ENCODE measurements at places on chromosomes 7 and 10. TPM values are rescaled to one million over a fixed set of nuclear protein-coding genes. Genes with fewer than 3 reads are reported as not detected.

DNA sequence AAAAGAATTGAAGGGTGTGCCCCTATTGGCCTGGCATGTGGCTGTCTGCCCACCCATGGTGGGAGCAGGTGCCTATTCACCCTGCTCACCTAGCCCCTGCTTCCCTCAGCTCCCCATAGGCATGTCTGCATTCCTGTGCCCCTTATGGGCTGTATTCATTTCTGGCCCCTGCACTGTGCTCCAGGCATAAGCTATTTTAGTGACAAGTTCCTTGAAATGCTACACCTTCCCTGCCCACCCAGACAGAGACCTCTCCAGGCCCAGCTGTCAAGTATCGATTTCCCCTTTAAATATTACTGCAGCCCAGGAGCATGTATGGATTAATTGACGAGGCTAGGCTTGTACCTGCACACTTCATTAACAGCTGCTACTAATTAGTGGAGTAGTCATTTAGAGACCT is 235.4 kb downstream of the RPS24 start:
- DNase-seq, result no peak

GRCh38 chr10:9605231-9605630 is 1412.4 kb upstream of the CELF2 start:
- DNase-seq, result no peak

CYP3A7 gene
- 0.36 TPM for total RNA-seq

DNA sequence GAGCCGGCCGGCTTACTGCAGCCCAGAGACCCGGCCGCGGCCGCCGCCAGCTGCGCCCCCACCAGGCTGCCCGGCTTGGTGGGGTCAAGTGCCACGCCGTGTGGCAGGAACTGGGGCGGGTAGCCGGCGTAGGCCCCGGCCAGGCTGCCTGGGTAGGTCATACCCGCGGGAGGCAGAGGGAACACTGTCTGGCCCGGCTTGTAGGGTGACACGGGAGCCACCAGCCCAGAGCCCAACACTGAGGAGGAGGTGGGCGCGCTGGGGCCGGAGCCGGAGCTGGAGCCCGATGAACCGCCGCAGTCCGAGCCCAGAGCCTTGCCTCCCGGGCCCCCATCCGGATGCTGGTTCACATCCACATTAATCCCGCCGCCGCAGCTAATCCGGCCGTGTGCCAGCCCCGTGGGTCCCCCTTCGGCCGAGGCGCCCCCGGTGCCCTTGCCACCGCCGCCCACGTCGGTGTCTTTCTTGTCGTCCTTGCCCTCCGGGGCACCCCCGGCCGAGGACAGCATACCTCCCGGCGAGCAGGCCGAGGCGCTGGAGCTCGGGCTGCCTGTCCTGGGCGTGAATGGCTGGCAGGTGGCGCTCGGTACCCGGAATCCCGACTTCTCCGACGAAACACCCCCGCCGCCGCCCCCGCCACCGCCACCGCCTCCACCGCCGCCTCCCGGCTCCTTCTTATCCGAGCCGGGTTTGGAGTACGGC is 2.0 kb downstream of the ZNF503 start:
- DNase-seq, result peak; percentile 88

DNA sequence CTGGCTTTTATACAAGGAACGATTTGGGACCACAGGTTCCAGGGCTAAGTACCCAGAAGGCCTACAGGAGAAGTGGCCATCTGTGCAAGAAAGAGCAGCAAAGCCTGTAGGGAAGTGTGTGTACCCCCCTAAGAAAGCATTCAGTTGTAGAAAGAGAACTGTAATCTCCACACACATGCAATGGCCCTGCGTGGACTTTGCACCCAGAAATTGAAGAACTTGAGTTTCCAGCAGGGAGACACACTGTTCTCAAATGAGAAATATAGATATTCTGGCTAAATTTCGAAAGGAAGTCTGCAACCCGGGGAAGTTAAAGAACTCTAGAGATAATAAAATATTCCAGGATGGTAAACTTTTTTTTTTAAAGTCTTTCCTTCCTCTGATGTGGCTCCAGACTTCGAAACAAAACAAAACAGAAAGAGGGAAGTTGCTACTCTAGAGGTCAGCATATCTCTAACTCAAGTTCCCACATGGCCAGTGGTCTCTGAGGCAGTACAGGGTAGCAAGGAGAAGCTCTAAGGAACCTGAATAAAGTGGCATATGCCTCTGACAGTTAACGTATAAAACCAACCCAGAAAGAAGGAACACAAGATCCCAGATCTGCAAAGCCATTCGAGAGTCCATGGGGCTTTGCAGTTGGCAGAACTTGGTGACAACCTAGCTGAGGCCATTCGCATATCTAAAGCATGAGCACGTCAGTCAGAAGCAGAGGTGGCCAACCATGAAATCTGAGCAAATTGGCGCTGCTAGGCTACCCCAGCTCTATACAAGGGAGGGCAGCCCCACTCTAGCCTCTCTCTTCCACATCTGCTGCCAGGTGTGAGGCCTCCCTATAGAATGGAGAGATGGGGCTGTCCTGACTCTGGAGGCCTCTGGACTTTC is 56.6 kb downstream of the ELMO1 start:
- DNase-seq, result no peak

DNA sequence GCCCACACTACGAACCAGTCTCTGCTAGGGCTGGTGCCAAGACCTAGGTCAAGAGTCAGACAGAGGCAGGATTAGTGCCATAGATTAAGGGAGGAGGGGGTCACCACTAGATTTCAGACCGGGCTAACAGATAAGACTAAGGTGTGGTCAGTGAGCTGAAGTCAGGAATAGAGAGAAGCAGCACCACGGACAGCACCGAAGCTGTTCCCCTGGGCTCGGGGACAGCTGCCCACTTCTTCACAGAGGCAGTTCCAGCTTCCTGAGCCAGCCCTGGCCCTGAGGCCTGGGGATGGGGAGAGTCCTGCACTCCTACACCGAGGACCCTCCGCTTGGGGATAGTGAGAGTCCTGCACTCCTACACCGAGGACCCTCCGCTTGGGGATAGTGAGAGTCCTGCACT is 11.2 kb upstream of the JAKMIP3 start:
- DNase-seq, result no peak
